ENCODE measurements at places on chromosomes 1 and 21.

- no peak for DNase-seq
Measured at GRCh38 chr1:228267962-228268880, 60.4 kb downstream of the OBSCN start.

GRCh38 chr1:37290718-37291117, 183.7 kb upstream of the ZC3H12A start:
- no peak for DNase-seq

DNA sequence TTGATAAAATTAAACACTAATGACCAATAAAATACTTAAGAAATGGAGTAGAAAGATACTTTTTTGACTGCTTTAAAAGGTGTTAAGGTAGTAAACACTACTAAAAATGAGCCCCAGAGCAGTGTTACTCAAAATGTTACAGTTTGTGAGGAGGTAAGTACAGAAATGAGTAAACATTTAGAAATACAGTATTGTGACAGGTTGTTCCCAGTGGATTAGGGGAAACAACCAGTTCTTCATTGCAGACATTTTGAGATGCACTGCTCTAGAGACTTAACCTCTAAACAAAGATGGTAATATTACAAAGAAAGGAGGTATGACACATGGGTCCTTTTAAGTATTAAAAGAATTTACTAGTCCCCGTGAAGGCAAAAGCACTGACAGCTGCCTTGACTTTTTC, 12.7 kb downstream of the DHX9 start:
- no peak for DNase-seq

GRCh38 chr1:155247667-155248553, 7.4 kb downstream of the ENTREP3 start:
- no peak for DNase-seq

DNA sequence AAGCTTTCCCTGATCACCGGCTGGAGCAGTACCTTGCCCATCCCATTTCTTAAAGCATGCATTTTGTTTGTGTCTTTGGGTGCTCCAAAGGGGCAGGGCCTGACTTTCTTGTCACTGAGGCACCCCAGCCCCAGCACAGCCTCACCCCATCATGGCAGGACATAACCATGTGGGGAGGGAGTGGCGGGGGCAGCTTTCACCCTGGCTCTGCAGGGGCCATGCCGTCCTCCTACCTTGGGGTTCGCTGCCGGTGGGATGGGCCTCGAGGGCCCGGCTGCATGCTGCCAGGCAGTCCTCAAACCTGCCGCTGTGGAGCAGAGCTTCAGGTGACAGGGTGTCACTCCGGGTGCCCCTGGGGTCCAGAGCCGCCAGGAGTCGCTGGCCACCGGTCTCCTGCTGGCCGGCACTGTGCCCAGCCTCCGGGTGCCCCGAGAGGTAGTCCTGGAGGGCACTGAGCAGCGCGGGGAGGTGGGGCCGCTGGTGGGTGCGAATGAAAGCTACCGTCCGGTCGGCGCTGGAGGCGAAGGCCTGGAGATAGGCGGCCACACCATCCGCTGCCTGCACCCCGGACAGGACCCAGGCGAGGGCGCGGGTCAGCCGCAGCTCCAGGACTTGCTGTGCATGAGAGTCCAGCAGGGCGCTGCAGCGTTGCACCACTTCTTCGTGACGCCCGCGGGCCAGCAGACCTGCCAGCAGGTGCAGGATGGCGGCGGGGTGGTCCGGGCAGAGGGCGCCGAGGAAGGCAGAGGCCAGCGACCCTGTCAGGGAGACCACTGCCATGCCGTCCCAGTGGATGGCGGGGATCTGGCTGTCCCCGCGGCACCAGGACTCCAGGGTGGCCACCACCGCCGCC, 1.5 kb downstream of the TTC34 start:
- no peak for DNase-seq

DNA sequence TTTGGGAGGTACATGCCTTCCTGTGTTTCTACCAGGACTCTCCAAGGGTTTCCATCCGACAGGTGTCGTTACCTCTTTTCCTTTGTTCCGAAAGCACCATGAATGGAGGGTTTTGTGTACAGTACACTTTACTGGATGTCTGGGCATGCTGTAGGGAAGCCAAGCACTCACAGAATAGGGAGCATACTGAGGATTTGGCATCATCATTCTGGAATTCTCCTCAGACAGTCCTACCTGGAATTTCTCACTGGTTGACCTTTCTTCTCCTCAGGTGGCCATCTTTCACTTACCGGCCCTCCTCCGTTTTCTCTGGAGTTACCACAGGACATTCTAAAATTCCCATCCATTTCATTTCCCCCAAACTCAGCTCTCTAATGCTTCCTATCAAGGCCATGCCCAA, 5.9 kb upstream of the MPL start:
- no peak for DNase-seq

DNA sequence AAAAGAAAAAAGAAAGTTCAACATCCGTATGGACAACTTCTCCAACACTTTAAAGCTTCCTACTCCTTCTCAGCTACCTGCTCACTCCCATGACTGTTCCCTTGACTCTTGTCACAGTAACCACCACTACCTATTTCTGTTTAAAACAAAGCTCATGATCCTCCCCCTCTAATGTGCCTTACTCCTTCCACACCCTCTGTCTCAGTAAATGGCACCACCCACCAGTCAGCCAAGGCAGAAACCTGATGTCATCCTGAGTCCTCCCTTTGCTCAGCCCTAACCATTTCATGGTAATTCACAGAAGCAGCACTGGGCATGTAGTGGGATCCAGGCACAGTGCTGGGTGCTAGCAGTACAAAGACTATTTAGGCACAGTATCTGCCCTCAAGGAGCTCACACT, 63.0 kb upstream of the PPM1J start:
- DNase-seq = no peak

GRCh38 chr1:32989160-32990050, 24.8 kb upstream of the RNF19B start:
- no peak for DNase-seq

- DNase-seq = no peak
Measured at GRCh38 chr1:43008115-43009060, 49.7 kb upstream of the SLC2A1 start.

DNA sequence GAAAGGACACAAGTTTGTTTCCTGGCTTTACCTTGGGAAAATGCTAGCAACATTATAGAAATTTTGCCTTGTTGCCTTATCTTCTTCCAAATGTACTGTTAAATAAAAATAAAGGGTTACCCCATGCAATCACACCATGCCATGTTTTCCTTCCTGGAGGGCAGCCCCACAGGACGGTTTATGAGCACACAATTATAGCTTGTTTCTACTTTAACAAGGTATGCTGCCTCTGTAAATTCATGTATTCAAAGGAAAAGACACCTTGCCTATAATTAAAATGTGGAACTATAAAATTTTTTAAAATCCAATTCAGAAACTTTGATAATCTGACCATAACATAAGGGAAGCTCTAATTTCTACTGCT, 63.4 kb downstream of the CAPN2 start:
- DNase-seq = no peak

Measured in CD4-positive, CD25-positive, alpha-beta regulatory T cell (primary cell).